ENCODE measurements at places on chromosomes 7 and 10. TPM values are rescaled to one million over a fixed set of nuclear protein-coding genes. Genes with fewer than 3 reads are reported as not detected.

GRID1 gene
- 0.19 TPM for total RNA-seq

IKZF1 gene
- total RNA-seq: 1.7 TPM

ADGRA1 gene
- 2.3 TPM for total RNA-seq

CUZD1 gene
- 3.4 TPM for total RNA-seq

PTPRZ1 gene
- 1.2 TPM for total RNA-seq

ARHGAP12 gene
- 32.7 TPM for total RNA-seq

CCDC146 gene
- total RNA-seq: 6.8 TPM

SFRP5 gene
- 0.81 TPM for total RNA-seq

CYP3A4 gene
- total RNA-seq: not detected

NUTM2D gene
- 5.7 TPM for total RNA-seq

SRRM3 gene
- 16.1 TPM for total RNA-seq

MNX1 gene
- total RNA-seq: 5.8 TPM

DOCK4 gene
- total RNA-seq: 18.5 TPM

CYP2C19 gene
- total RNA-seq: not detected

PRSS37 gene
- 0.17 TPM for total RNA-seq

IRF5 gene
- total RNA-seq: 2.3 TPM

CLDN3 gene
- total RNA-seq: not detected

C10orf95 gene
- total RNA-seq: not detected

TMEM273 gene
- 0.45 TPM for total RNA-seq

MUC12 gene
- total RNA-seq: 5.1 TPM

CAMK2B gene
- 7.3 TPM for total RNA-seq

OR2A2 gene
- total RNA-seq: not detected

SYT15 gene
- 0.59 TPM for total RNA-seq

C1GALT1 gene
- 8.1 TPM for total RNA-seq

PAPOLB gene
- 0.36 TPM for total RNA-seq

PTPRE gene
- 5.8 TPM for total RNA-seq

CALHM3 gene
- not detected for total RNA-seq

SUMF2 gene
- 79.2 TPM for total RNA-seq

CDHR3 gene
- total RNA-seq: 7.5 TPM

PCBD1 gene
- 123 TPM for total RNA-seq

PPP1R3C gene
- 26.0 TPM for total RNA-seq

MALRD1 gene
- 0.89 TPM for total RNA-seq

SLF2 gene
- total RNA-seq: 42.7 TPM

MINDY4 gene
- 2.9 TPM for total RNA-seq

TUBAL3 gene
- 0.53 TPM for total RNA-seq

CTAGE8 gene
- 0.42 TPM for total RNA-seq

AKR1C8 gene
- total RNA-seq: 0.16 TPM

ANXA7 gene
- 19.2 TPM for total RNA-seq

ITGB1 gene
- total RNA-seq: 133 TPM

COL13A1 gene
- total RNA-seq: 15.1 TPM

DOCK1 gene
- 44.5 TPM for total RNA-seq

SCIN gene
- total RNA-seq: 1.4 TPM

ATRNL1 gene
- 40.2 TPM for total RNA-seq

TMEM176B gene
- 37.5 TPM for total RNA-seq

MYL10 gene
- not detected for total RNA-seq

PRPS1L1 gene
- total RNA-seq: not detected

FKBP6 gene
- 0.26 TPM for total RNA-seq

ELN gene
- 2.5 TPM for total RNA-seq

TAS2R41 gene
- total RNA-seq: not detected

CDH23 gene
- total RNA-seq: 46.4 TPM

IL6 gene
- total RNA-seq: not detected

LIPM gene
- total RNA-seq: not detected

All from motor neuron (in vitro differentiated cells).